ENCODE measurements at places on chromosomes 5 and 9. TPM values are rescaled to one million over a fixed set of nuclear protein-coding genes. Genes with fewer than 3 reads are reported as not detected.

- DNase-seq = no peak
These were observed 613.6 kb upstream of the SEMA6A start for GRCh38 chr5:117188211-117188610.

DNA sequence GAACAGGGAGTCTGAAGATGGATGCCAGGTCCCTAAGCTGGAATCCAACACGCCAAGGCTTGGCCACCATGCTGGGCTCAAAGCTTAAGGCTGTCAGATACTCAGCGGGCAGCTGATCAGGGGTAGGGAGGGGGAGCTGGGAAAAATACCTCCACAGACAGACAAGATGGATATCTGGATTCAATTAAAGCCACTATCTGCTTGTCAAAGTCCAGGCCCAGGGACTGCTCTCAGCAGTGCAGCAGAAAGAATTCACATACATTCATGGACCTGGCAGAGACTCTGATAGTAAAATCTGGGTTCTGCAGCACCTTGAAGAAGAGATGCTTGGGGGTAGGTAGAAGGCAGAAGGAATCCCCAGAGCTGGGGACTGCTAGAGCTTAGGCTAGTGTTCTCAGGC lies 3.2 kb upstream of the RPP25L start:
- DNase-seq = no peak

GRCh38 chr5:137858223-137858916 lies 9.3 kb upstream of the MYOT start:
- no peak for DNase-seq

The SNX24 gene
- 20.8 TPM for total RNA-seq

DNA sequence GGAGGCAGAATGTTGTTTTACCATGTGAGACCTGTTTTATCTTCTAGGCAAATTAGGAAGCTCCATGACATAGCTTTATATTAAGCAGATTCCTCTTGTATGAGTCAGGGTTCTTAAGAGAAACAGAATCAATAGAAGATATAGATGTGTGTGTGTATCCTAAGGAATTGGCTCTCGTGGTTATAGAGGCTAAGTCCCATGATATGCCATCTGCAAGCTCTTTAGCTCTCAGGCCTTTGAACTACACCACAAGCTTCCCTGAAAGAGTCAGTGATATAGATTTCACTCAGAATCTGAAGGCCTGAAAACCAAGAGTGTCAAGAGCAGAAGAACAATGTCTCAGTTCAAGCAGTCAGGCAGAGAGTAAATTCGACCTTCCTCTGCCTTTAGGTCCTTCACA lies 365.8 kb upstream of the ZNF608 start:
- no peak for DNase-seq

GRCh38 chr5:39440192-39440957 lies 15.6 kb upstream of the DAB2 start:
- DNase-seq = no peak

GRCh38 chr5:82312373-82312856 lies 34.3 kb upstream of the RPS23 start:
- peak; percentile 38 for DNase-seq

GRCh38 chr9:2018764-2019558 lies 3.8 kb downstream of the SMARCA2 start:
- no peak for DNase-seq

DNA sequence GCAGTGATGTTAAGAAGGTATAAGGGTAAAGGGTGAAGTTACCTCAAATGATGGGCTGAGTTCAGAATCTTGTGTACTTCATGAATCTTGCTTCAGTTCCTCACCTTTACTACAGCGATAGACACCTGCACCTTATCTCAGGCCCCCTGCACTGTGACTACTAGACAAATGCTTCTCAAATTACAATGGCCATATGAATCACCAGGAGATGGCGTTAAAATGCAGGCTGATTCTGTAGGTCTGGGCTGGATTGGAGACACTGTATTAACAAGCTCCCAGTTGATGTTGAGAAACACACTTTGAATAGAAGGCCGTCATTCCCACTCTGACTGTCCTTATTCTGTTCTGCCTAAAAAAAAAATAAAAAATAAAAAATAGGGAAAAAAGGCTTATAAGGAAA lies 29.8 kb downstream of the TARS1 start:
- DNase-seq = no peak

The UHRF2 gene
- 29.1 TPM for total RNA-seq

DNA sequence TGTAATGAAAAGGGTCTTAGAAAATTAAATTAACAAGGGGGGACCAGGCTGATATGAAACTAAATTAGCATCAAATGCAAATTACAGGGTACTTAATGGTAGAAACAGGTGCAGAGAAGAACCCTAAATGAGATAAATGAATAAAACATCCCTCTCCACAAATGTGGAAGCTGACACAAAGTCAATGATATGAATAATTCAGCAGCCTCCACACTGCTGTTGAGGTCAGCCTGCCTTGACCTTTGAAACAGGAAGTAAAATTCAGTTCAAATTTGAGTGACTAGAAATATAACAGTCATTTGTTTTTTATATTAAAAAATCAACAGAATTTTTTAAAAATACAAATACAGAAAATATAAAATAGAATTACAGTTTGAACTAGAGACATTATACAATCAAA lies 40.0 kb downstream of the EBF1 start:
- no peak for DNase-seq

GRCh38 chr9:125260561-125260960 lies 1.1 kb upstream of the GAPVD1 start:
- no peak for DNase-seq

GRCh38 chr5:73637565-73637964 lies 11.6 kb downstream of the ARHGEF28 start:
- DNase-seq = no peak

GRCh38 chr9:24382566-24382965 lies 163.1 kb downstream of the IZUMO3 start:
- no peak for DNase-seq

The IFNA2 gene
- not detected for total RNA-seq

The RHOBTB3 gene
- 54.0 TPM for total RNA-seq

The CCNI2 gene
- 11.4 TPM for total RNA-seq

The PHF24 gene
- 0.12 TPM for total RNA-seq

DNA sequence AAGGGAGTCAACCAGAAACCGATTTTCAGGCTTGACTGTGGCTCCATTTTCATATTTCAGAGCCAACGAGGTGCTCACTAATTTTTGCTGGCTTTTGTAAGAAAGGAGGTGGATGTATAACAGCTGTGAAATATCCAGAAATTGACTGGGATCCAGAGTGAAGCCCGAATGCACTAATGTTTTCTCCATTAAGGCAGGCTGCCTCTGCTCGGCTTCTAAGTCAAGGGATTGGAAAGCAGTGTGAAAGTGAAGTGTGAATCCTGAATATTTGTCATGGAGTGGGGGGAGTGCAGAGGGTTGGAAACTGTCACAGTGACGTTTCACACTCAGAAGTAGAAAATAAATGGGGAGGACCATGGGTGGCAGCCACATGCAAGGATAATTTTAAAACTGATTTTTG lies 237.4 kb downstream of the GOLPH3 start:
- DNase-seq = no peak

- DNase-seq = no peak
These were observed 4.0 kb upstream of the RAD23B start for GRCh38 chr9:107279086-107279485.

DNA sequence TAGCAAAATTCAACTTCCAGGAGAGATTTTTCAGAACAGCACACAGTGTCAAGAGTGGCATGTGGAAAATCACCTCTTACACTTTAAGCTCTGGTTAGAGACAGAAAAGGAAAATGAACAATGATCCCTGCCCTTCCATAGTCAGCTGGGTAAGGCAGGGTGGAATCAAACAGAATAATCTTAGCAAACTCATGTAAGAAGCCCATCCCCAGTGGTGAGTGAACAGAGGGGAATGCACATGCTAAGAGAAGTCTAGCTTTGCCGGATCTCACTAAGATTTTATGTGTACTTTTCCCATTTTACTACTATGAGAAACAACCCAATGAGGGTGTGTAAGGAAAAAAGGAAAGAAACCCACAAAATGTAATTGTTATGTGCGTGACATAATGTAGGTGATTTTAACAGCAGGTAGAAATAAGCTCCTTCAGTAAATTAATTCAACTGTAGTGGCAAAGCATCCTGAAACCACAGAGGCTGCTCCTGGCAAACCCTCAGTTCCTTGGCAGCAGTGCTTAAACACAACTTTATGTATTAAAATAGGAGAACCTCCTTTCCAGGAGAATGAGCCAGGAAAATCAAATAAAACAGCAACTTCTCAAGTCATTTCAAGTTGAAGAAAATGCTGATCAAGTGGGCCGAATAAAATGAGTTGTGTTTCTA lies 366.0 kb upstream of the TRPC7 start:
- DNase-seq = no peak

DNA sequence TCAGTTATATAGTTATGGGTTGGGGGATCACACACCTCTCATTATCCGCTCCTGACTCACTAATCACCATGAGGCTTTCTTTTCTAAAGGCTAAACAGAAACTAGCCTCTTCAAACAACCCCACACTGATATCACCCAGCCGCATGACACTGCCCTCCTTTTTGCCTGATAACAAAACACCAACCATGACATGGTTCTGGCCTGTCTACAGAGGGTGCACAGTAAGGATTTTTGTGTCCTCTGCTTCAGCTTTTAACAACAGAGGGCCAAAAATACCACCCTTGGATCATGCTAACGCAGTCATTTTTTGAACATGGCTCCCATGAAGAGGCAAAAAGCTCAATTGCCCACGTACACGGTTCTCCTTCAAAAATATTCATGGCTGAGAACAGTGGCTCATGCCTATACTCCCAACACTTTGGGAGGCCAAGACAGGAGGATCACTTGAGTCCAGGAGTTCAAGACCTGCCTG lies 4.0 kb downstream of the CMBL start:
- DNase-seq = no peak

DNA sequence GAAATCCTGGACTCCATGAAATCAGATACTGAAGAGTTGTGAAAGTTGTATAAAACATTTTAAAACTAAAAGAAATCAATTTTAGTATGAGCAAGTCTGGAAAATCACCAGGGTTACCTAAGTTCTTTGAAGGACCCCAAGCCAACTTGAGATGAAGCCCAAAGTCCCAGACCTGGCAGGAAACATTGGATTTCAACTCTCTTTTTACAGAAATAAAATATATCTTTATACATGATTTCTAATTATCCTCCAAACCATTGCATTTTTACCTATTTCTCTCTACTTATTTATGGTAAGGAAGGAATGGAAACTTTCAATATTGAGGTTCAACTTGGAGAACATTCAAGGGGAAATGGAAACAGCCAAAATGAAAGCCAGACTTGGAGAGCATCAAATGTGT lies 390.6 kb upstream of the C9orf72 start:
- DNase-seq = no peak

GRCh38 chr5:167671176-167671575 lies 620.3 kb upstream of the WWC1 start:
- DNase-seq = no peak

DNA sequence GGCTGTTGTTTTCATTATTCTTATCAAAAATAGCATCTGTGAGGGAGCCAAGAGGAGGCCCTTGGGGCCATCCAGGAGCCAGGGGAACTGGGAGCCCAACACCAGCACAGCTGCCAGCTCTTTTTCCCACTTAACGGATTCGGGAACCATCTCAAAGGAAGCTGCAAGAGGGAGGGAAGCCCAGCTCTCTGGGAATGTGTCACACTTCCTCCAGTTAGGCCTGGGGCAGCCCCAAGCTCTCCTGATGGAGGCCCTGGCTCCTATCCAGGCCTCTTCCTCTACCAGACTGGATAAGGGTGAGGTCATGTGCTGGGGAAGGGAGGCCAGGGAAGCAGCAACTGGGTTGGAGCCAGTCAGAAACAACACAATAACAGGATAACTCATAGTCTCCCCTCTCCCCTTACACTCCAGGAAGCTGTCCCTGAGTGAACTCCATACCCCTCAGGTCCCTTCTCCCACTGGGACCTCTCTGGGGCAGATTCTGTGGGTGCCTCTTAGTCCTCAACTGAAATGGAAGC lies 12.7 kb downstream of the CSF2 start:
- DNase-seq = no peak

DNA sequence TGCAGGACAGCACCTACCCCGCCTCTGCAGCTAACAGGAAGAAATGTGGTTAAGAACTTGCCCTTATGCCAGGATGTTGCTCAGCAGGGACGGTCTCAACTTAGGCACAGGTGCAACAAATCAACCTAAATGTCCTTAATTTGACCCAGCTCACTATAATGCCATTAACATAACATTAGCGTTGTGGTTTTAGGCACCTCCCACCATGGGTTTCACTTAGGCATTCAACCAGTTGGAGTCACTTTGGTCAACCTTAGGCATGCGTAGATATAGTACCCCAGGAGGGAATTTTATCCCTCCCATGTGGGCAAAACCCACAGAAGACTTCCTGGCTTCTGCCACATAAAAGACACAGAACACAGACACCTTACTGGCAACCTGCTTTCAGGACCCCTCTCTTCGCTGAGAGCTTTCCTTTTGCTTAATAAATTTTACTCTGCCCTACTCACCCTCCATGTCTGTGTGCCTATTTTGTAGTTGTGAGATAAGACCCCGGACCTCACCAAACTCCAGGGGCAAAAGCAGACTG lies 8.7 kb upstream of the ERAP1 start:
- DNase-seq = no peak

The PTGDS gene
- 36.9 TPM for total RNA-seq

- DNase-seq = no peak
These were observed 40.0 kb downstream of the AMBP start for GRCh38 chr9:114037961-114038723.

Measured in left colon (tissue), 2 donors.